Left renal pelvis (tissue), 4 donors: ENCODE measurements at places on chromosomes 11 and 22. TPM values are rescaled to one million over a fixed set of nuclear protein-coding genes. Genes with fewer than 3 reads are reported as not detected.
A peak's percentile ranks its signal among the peaks of the same experiment; 100 is the strongest.

RFPL2 gene
- 0.39 TPM for polyA plus RNA-seq

- peak; percentile 28 for DNase-seq
Measured at GRCh38 chr11:104858882-104859775, 39.1 kb downstream of the CASP12 start.

- DNase-seq = no peak
Measured at GRCh38 chr11:118078911-118079411, 2.1 kb downstream of the TMPRSS4 start.

GRCh38 chr11:33383075-33383919 is 126.1 kb downstream of the HIPK3 start:
- no peak for DNase-seq

CARD16 gene
- polyA plus RNA-seq = 3.6 TPM

GRCh38 chr11:33953289-33953688 is 61.4 kb upstream of the LMO2 start:
- DNase-seq = no peak

GRCh38 chr22:26852176-26852575 is 194.8 kb downstream of the MIAT start:
- no peak for DNase-seq

- no peak for DNase-seq
Measured at GRCh38 chr11:95098826-95099225, 9.2 kb downstream of the ENDOD1 start.

- no peak for DNase-seq
Measured at GRCh38 chr11:359181-359714, 10.1 kb upstream of the B4GALNT4 start.

SEC14L2 gene
- polyA plus RNA-seq = 4.3 TPM

DNA sequence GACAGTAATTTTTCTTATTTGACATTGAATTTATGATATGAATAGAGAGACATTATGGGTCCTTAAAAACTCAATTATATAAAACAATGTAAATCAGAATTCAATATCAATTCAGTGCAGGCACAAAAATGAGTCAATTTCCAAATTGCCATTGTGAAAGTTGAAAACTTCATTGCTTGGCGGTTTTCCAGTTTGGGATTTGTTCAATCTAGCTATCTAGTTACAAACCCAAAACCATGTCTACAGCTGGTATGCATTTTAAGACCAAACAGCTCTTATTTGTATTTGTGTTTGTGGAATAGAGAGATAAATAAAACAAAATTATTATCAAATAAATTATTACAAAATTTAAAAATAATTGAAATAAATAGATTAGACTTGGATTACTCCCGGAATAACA is 1206.6 kb upstream of the RAG2 start:
- no peak for DNase-seq

- DNase-seq = no peak
Measured at GRCh38 chr11:105577641-105578040, 32.2 kb upstream of the GRIA4 start.
